Spleen (tissue), 13 donors: ENCODE measurements at places on chromosomes 11 and 22.

GRCh38 chr22:32043391-32043790 is 330 bp downstream of the SLC5A1 start:
- DNase-seq, result no peak

- DNase-seq, result no peak
Observed at GRCh38 chr22:19448739-19449421, 1.4 kb upstream of the C22orf39 start.

DNA sequence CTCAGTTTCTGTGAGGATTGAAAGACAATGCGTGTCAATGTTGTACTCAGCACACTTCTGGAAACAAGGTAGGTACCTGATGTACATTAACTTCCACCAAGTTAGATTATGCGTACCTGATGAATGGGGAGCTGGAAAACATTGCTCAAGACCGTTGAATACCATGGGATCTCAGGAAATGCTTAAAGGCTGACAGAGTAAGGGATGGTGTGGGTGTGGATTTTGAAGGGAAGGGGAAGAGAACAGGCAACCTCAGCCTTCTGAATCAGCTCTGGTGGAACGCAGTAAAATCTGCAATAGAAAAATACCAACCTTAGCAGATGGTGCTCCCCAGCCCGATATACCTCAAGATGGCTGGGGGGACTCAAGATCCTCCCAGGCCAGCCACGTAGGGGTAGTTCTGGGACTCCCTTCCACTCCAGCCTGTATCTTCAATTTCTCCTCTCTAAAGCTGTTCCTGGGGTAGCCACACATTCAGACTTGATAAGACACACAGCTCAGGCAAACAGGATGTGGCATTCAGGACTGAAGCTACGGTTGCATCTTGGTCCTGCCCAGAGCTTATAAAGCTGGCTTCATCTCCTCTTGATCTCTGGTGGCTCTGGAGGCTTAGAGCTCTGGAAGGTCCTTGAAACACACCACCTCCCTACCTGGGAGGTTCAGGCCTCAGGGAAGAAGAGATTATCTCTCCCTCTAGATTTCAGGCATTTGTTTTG is 111.8 kb downstream of the CTNND1 start:
- no peak for DNase-seq

DNA sequence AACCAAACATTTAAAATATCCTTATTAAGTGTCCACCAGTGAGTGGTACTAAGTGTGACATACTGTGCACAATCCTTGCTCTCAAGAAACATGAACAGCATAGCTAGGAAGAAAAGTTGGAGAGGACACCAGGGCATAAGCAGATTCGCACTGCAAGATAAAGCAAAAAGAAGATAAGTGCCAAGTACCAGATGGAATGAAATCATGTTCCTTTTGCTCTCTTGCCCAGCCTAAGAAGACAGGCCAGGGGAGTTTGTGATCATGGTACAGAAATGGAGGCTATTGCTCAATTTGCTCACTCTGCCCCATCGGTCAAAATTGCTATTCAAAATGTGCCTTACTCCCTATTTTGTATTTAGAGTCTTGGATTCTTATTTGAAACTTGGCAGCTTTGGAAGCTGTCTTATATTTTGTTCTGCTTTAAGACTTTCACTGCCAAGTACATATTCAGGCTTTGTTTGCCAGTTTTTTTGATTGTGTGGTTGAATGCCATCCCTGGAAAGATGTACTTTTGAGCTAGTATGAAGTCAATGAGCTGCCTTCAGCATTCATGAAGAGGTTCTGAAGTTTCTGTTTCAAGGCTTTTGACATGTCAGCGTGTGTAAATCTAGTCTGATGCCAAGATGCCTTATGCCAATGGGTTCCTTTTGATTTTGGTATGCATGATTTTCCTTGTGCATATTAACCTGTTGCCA is 90.3 kb downstream of the PAX6 start:
- DNase-seq, result no peak

GRCh38 chr11:35235936-35236666 is 97.1 kb downstream of the CD44 start:
- no peak for DNase-seq

DNA sequence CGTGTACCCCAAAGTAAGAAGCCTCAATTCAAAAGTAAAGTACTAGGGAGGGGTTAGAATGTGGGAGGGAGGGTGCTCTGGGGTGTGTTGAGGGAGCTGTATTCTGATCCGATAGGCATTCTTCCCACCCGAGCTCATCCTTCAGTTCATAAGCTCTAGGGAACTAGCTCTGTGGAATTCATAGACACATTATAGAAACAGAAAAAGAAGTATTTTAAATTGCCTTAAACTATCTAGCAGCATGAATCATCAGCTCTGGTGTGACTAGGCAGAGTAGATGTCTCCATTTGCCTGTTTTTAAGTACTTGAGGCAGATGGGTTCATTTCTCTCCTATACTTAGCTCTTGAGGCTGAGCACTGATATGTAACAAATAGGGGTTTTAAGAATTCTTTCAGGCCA is 7.3 kb upstream of the SGSM3 start:
- DNase-seq, result no peak

GRCh38 chr11:7019500-7020182 is 505 bp downstream of the ZNF214 start:
- no peak for DNase-seq

DNA sequence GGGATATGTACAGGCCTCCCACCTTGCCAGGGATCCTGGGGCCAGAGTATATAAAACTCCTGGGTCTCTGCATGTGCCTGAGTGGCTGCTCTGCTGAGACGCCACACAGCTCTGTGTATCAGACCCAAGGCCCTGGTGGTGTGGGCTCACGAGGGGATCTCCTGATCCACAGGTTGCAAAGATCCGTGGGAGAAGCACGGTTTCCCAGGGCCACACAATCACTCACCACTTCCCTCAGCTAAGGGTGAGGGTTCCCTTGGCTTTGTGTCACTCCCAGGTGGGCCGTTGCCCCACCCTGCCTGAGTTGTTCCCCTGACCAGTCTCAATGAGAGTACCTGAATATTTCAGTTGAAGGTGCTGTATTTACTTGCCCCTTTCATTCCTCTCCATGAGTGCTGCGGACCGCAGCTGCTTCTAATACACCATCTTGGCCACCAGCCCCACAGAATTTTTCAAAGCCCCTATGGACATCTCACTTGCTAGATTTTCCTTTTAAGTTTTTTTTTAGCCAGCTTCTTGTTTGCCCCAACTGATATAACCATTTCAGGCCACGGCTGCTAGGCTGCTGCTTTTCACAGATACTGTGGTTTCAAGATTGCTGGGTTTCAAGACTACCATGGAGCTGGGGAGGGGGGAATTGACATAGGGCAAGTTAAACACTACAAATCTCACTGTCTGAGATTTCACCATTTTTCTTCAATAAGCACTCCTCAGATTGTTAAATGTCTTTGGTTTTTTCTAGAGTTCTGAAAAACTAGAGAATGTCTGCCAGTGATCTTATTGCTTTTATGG is 13.7 kb upstream of the DEPDC7 start:
- DNase-seq, result no peak
